RPMI7951 (cell line): ENCODE measurements at places on chromosomes 1 and 21.

- DNase-seq: no peak
Observed at GRCh38 chr1:79847700-79848099, 841.2 kb upstream of the ADGRL4 start.

- no peak for DNase-seq
Observed at GRCh38 chr1:81111818-81112217, 688.9 kb upstream of the ADGRL2 start.

DNA sequence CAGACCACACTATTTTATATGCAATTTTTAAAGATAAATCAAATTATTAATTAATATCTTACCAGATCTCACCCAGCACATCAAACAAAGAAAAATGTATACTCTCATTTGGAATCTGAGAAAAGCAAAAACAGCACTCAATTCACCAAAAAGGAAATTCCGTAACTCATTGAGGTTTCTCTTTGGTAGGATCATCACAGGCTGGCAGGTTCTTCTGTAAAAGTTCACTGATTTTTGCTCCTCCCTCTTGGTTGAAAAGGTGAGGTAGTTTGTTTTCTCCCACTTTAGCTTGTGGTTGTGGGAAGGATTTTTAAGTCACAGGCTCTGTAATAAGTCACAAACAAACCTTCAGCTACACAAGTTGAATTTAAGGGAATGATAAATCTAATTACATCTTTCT lies at the start of gene LIPI:
TSS of gene LIPI (minus strand) at position 218 of the 400 bp plus-strand sequence. CDS start at position 108, 110 bp downstream.
- DNase-seq: no peak

GRCh38 chr1:156160743-156161171 lies 7.4 kb downstream of the SEMA4A start:
- peak; percentile 72 for DNase-seq

DNA sequence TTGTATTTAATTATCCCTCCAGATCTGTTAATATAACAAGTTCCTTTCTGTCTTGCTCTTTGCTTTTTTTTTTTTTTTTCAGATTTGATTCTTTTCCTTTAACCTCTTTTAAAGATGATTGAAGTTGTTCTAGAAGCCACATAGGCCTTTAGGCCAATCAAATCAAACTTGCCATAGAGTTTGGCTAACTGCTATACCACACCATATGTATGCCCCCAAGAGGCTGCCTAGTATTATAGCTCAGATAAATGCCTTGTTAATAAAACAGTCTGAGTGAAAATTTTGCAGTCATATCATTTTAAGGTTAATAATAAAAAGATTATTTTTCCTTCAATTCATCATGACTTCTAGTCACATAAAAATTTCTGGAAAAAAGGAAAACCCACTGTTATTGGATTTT lies 696.0 kb upstream of the CHRM3 start:
- peak; percentile 56 for DNase-seq

DNA sequence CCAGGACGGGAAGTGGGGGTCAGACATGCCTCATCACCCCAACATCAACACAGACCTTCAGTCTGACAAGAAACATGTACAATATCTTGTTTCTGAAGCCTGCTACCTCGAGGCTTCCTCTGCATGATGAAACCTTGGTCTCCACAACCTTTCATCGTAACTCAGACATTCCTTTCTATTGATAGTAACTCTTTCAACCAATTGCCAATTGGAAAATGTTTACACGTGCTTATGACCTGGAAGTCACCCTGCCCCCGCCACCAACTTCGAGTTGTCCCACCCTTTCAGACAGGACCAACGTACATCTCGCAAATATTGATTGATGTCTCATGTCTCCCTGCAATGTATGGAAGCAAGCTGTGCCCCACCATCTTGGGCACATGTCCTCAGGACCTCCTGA lies 159.5 kb downstream of the ETS2 start:
- no peak for DNase-seq

DNA sequence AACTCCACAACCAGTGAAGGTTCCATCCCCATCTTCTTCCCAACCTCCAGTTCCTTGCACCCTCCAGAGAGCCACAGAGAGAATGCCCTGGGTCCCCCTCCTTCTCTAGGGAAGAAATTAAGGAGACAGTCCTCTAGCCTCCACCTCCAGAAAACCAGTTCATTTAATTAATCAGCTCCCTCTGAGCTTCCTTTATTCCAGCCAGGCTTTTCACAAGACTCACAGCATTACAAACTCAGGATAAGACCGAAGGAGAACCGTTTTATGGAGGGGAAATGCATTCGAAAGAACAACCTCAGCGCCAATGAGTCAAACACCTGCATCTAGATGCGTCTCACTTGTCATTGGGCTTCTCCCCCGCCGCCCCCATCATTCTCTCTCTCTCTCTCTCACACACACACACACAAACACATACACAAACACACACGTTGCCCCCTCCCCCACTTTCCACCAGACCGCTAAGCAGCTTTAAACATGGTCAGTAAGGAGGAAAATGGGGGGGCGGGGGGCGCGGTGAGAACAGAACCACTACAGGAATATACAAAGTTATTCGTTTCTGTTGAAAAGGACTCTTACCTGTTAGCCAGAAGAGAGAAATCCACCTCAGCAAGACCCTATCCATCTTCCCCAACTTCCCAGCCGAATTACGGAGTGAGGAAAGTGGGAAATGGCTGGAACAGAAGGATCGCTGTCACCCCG lies 544 bp downstream of the ILDR2 start:
- no peak for DNase-seq

DNA sequence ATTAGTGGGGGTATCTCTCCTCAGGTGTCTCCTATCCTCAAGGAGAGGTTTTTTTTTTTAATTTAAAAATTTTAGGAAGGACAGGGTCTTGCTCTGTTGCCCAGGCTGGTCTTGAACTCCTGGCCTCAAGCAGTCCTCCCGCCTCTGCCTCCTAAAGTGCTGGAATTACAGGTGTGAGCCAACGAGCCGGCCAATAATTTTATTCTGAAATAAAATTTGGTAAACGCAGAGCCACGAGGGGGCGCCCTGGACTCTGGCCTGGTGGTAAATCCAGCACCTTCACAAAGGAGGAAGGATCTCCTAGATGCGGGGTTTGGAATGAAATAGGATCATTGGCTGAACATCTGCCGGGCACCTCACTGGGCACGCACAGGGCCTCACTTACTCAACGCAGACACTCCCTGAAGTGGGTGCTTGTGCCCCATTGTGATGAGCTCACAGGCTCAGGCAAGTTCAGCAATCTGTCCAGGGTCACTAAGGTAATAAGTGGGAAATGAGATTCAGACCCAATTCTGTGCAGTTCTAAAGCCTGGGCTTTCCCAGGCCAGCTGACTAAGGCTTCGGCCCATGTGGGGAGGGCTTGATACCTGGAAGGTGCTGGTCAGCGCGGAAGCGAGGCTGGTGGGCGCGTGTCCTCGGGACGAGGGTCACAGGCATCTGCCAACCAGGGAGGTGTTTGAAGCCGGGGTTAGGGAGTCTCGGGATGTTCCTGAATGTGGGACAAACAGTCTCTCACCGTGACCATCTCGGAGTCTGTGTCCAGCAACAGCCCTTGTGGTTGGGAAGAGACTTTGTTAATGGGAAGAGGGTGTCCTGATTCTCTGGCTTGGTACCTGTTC lies 32.7 kb upstream of the ETV3 start:
- DNase-seq: peak; percentile 21

DNA sequence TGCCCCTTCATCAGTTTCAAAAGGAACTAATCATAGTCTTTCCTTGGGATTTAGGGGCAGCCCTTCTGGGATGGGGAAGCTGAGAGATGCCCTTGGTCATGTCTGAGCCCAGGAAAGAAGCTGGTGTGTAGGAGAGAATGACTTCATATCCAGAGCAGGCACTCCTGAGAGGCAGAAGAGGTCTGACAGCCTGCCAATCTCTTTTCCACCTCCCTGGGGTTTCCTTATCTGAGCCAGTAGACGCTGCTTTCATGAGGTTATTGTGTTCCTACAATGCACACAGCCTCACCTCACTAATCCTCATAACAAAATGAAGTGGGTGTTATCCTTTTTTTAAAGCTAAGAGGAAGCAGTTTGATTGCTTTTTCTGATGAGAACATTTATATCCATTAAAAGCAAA lies 14.1 kb downstream of the ROR1 start:
- no peak for DNase-seq

DNA sequence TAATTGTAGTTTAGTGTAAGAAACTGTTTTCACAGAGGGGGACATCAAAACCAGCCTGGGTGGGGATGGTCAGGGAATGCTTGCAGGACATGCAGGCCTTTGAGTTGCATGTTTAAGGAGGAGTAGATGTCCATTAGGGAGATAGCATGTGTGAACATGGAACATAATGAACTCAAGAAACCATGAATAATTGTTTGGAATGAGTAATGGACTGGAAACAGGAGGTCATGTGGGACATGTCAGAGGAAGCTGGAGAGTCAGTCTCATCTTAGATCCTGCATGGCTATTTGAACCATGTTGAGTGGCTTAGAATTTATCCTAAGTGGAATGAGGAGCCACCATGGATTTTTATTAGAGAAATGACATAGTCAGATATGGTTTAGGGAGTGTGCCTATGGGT lies 86.4 kb downstream of the RPE65 start:
- DNase-seq: peak; percentile 48

DNA sequence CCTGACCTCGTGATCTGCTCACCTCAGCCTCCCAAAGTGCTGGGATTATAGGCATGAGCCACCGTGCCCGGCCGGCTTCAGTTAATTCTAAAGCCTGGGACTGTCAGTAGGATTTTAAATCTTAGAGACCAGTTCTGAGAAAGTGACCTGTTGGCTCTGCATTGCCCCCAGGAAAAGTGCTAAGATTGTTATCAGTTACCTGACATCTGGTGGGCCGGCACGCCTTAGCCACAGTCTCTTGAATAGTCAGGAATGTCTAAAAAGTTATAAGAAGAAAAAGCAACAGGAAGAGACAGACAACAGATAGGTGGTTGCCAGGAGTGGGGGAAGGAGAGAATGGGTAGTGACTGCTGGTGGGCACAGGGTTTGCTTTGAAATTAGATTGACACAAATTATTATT lies 35.1 kb downstream of the RABGAP1L start:
- DNase-seq: no peak

- DNase-seq: no peak
Observed at GRCh38 chr1:224358237-224358636, 1.6 kb downstream of the CNIH4 start.

- DNase-seq: no peak
Observed at GRCh38 chr1:6467224-6467623, 1.3 kb upstream of the TNFRSF25 start.

DNA sequence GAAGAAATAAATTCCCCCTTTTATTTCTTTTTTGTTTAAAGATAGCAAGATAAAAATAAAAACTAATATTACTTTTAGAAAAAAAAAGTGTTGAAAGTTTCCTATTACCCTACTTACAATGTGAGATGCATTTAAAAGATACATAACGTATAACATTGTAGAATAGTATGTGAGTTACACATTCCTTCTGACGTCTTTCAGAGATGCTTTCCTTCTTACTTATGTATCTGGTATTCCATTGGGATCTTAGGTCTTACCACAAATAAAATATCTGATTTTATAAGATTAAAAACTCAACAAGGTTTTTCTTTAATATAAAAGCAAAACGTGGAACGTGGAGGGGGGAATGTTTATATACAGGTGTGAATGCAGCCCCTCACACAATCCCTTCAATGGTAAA lies 147.2 kb upstream of the ETS2 start:
- no peak for DNase-seq

DNA sequence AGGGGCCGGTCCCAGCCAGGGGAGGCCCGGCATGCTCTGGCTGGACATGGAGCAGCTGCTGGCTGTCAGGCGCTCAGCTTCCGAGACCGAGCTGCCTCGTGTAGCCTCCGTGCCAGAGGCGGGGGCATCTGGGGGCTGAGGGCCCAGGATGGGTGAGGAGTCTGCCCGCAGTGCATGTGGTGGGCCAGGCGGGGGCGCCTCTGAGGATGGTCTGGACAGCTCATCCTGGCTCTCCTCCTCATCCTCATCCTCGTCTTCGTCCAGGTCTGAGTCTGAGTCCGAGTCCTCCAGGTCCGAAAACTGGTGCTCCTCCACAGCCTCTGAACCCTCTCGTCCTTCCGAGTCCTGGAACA lies 28.9 kb upstream of the EDN2 start:
- DNase-seq: no peak

DNA sequence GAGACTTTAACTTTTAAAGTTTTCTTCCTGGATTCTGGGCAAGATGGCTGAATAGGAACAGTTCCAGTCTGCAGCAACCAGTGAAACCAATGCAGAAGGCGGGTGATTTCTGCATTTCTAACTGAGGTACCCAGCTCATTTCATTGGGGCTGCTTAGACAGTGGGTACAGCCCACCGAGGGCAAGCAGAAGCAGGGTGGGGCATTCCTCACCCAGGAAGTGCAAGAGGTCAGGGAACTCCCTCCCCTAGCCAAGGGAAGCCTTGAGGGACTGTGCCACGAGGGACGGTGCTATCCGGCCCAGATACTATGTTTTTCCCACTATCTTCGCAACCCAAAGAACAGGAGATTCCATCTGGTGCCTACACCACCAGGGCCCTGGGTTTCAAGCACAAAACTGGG lies 121.0 kb downstream of the VAV3 start:
- no peak for DNase-seq

DNA sequence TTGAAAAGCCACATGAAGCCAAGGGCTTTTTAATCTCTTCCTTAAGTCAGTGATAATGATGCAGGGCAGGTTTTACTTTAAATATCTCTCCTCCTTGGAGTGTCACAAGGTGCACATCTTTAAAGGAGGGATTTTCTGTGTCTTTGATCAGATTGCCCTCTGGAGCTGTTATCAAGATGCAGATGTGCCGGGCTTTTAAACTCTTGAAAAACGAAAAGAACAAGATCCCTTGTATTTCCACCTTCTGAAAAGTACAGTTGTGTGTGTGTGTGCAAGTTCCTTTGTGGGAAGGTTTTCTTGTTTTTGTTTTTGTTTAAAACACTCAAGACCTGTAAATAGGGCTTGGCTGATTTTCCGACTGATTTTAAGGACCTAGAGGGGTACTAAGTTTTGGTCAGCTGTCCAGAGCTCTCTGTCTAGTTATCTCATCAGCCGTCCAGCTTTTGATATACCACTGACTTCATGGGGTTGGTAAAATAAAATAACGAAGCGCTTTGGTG lies 1.6 kb downstream of the MARK1 start:
- no peak for DNase-seq

DNA sequence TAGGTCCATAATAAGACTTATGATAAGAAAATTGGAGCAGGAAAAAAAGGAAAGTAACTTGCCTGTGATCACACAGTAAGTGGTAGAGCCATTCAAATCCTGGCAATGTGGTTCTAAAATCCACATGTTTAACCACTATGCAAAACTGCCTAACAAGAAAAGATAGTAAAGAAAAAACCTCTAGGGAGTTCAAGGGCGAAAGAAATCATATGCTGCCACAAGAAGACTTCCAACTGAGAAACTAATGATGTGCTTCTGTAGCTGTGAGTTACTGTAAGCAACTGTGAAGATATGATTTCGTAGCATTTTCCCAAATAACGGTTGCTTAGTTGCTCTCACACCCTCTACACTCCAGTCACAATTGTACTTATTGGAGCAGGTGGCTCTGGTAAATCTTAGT lies 20.9 kb upstream of the LYPLAL1 start:
- no peak for DNase-seq
